ENCODE measurements at places on chromosomes 16 and 17. TPM values are rescaled to one million over a fixed set of nuclear protein-coding genes. Genes with fewer than 3 reads are reported as not detected.

RBFOX1 gene
- total RNA-seq: not detected

SLC52A1 gene
- not detected for total RNA-seq

KRT222 gene
- total RNA-seq: 4.5 TPM

CSF3 gene
- total RNA-seq: 0.39 TPM

ADGRG3 gene
- total RNA-seq: 0.84 TPM

HEATR9 gene
- not detected for total RNA-seq

MAP2K4 gene
- 34.3 TPM for total RNA-seq

GJD3 gene
- total RNA-seq: 2.2 TPM

ATP2A3 gene
- 32.1 TPM for total RNA-seq

OTOA gene
- 0.32 TPM for total RNA-seq

APPBP2 gene
- total RNA-seq: 49.3 TPM

VASN gene
- total RNA-seq: 120 TPM

GRCh38 chr16:86611525-86611855 lies 33.1 kb downstream of the FOXL1 start:
- DNase-seq: peak; percentile 73

GRCh38 chr17:50451943-50452629 lies 16.6 kb downstream of the CHAD start:
- DNase-seq: no peak

GRCh38 chr16:85461814-85462713 lies 151.1 kb upstream of the GSE1 start:
- no peak for DNase-seq

GRCh38 chr16:87713451-87714229 lies 52.1 kb downstream of the KLHDC4 start:
- DNase-seq: no peak

DNA sequence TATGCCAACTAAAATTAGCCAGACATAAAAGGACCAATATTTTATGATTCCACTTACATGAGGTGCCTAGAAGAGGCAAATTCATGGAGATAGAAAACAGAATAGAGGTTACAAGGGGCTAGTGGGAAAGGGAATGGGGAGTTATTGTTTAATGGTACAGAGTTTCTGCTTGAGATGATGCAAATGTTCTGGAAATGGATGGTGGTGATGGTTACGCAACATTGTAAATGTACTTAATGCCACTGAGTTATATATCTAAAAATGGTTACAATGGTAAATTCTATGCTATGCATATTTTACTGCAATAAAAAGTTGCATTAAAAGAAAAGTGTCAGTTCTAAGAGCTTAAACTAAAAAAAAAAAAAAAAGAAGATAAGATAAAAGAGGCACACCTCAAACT lies 17.9 kb downstream of the MT1X start:
- DNase-seq: no peak

DNA sequence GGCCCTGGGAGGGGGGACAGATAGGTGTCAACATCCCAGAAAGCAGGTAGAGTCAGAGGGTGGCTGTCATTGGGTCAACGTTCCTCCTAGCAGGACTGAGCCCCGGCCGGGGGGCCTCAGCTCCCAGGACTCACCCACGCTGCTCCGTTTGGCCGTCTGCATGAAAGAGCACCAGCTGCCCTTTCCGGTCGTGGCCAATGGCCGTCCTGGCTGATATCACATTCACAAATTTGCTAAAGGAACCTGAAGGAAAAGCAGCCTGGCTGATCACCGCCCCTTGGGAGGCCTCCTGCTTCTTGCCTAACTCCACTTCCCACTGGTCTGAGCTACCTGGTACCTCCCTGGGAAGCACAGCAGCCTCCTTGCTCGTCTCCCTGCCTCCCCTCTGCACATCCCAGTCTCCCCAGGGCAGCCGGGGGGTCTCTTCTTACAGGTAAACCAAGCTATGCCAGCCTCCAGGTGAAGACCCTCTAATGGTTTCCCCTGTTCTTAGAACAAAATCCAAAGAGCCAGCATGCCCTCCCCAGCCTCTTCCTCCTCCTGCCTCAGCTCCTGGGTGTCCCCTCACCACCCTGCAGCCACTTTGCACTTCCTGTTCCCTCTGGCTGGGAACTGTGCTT lies 3.4 kb downstream of the NAGPA start:
- DNase-seq: peak; percentile 40

GRCh38 chr17:67431249-67432015 lies 54.4 kb downstream of the PITPNC1 start:
- no peak for DNase-seq

GRCh38 chr16:25691519-25692091 lies at the start of gene HS3ST4:
TSS of gene HS3ST4 (plus strand) at chr16:25691959.
- DNase-seq: no peak

GRCh38 chr16:81651758-81652718 lies 127.1 kb upstream of the PLCG2 start:
- DNase-seq: no peak

GRCh38 chr16:2753733-2754020 lies 1.2 kb downstream of the SRRM2 start:
- DNase-seq: peak; percentile 41

GRCh38 chr16:76653390-76654026 lies 376.3 kb downstream of the CNTNAP4 start:
- DNase-seq: no peak

GRCh38 chr17:35797918-35798317 lies 2.5 kb upstream of the MMP28 start:
- no peak for DNase-seq

GRCh38 chr16:23141500-23141899 lies 7.8 kb downstream of the USP31 start:
- no peak for DNase-seq

GRCh38 chr16:17578981-17579874 lies 108.5 kb upstream of the XYLT1 start:
- DNase-seq: no peak

DNA sequence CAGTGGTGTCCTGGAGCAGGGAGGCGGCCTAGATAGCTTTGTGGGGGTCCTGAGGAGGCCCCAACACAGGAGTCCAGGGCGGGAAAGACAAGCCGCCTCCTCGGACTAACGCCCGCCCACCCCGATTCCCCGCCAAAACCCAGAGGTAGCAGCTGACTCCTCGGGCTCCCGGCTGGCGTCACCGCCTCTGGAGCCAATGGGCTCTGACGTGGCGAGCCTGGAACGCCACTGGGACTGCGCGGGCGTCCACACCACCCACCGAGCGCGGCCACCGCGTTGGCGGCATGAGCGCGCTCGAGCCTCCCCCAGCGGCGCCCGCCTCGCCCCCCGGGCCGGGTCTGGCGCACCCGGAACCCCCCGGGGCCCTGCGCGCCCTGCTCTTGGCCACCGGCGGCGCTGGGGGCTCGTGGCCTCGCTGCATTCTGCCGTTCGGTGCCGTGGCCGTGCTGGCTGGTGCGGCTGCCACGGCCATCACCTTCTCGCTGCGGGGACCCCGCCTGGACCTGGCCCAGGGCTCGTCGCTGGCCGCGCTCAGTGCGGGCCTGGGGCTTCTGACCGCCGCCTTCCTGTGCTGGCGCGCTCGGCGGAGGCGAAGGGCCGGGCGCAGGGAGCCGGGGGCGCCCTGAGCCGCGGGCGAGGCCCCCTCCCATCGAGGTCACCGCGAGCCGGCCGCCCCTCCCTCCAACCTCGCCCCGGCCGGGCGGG lies 3.4 kb upstream of the NTN3 start:
- peak; percentile 94 for DNase-seq

- no peak for DNase-seq
Measured at GRCh38 chr16:84278968-84279367, 15.7 kb upstream of the WFDC1 start.

- peak; percentile 87 for DNase-seq
Measured at GRCh38 chr16:72787514-72788268, 260.2 kb downstream of the ZFHX3 start.
